ENCODE measurements at places on chromosomes 11 and 22.

DNA sequence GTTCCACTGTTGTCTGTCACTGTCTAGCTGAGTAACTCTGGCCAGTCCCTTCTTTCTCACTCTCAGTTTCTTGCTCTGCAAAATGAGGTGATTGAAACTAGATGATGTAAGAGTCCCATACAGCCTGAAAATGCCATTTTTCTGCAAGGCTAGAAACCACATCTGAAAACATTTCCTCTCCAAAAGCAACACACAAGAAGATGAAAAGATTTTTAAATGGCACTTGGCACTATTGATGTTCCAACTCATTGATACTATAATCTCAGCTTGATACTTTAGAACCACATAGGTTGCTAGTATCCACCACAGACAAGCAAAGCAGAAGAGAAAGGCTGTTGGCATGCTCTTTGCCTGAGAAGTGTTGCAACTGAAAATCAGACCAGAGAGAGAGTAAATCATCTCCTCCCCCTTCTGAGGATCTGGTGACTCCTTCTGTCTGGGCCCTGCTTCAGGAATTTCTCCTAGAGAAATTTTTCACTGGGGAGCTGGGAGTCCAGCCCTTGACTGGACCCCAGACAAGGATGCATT is 1217.9 kb downstream of the LRRC4C start:
- DNase-seq: no peak

DNA sequence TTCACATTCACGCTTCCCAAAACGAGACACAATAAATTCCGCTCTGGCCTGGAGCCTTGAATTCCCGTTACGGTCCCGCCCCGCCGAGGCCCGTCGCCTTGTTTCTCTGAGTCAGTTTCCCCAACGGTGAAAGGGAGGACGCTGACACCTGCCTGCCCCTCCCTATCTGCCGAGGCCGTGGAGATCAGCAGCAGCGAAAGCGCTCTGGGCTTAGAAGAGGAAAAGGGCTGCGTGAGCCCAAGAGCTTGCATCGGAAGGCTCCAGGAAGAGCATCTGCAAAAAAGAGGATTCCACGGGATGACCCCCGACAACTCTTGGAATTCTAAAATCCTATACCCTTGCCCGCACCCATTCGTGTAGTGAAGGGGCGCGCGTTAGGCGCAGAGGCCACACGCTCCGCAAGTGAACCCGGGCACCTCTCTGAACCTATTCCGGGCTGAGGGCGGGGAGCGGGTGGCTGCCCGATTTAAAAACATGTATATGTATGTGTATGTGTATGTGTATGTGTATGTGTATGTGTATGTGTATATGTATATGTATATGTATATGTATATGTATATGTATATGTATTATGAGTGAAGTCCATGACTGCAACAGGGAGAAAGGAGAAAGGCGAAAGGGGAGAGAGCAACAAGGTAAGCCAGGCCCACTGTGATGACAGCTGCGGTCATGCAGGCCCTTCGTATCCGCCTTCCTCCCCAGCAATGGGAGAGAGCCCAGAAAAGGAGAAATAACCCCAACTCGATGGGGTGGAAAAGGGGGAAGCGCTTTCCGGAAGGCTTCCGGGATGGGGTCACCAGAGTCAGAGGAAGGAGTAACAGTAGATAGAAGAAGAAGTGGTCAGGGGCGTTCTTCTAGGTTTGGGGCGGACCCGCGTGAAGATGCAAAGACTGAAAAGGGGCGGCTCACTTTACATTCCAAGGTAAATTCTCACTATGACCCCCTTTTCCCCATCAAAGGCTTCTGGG is 948 bp upstream of the MRTFA start:
- peak; percentile 71 for DNase-seq

- peak; percentile 57 for DNase-seq
Measured at GRCh38 chr11:67282155-67282875, 6.8 kb upstream of the ANKRD13D start.

- DNase-seq: peak; percentile 46
Measured at GRCh38 chr22:44878483-44879300, 126.3 kb downstream of the ARHGAP8 start.

DNA sequence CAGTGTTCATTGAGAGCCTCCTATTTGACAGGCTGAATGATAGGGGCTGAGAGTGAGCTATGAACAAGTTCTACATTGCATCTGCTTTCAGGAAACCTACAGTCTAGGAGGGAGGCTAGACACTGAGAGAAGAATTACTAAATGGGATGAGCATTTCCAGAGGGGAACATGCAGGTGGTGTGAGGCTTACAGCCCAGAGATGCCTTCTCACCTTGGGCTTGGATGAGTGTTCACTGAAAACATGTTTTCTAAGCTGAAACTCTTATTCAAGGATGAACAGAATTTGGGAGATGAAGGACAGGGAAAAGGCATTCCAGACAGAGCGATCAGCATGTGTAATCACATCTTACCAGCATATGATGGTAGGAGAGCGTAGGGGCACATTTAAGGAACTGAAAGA is 177.5 kb upstream of the E2F8 start:
- no peak for DNase-seq

DNA sequence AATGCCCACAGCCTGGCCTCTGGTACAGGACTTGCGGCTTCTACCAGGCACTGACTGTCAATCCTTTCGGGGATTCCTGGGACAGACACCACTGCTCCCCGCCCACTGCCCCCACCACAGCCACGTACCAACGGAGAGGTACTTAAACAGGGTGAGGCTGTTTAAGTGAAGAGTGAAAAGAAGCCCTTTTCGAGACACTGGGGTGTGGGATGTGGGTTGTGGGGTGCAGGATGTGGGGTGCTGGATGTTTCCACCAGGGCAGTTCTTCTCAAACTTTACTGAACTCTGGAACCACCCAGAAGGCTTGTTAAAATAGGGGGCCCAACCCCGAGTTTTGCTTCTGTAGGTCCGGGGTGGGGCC is 34.2 kb upstream of the PRR5 start:
- DNase-seq: no peak

DNA sequence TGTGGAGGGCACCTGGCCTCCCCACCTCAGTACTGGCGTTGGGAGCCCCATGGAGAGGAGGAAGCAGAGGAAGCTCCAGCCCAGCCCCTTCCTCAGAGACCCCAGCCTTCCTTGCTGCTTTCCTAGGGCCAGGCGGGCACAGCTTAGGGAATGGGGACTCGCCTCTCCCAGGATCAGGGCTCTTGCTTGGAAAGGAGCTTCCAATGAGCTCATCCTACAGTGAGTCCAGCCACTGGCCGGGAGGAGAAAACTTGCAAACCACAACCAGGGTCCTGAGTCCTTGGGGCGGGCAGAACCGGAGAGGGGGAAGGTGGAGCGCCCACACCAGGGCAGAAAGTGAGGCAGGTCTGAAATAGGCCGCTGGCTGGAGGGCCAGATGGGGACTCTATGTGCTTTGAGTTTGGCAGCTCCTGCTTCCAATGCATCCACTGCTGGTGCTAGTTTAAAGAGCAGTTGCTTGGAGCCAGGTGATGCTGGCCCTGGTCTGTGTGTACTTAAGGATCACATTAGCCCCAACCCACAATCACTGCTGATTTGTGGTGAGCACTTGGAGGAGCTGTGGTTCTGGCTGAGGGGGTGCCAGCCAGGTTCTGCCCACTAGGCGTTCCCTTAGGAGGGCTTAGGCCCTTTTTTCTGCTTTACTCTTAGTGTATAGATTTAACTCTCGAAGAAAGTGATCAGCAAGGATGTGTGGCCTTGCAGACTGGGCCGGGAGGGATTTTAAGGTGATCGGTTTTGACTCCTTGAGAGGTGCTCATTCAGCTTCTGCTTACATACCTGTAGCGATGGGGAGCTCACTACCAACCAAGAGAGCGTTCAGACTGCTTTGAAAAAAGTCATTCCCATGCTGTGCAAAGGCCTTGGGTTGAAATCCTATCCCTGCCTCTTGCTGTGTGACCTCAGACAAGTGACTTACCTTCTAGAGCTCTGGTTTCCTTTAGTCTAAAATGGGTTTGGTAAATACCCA is 81.9 kb downstream of the TP53I11 start:
- no peak for DNase-seq

DNA sequence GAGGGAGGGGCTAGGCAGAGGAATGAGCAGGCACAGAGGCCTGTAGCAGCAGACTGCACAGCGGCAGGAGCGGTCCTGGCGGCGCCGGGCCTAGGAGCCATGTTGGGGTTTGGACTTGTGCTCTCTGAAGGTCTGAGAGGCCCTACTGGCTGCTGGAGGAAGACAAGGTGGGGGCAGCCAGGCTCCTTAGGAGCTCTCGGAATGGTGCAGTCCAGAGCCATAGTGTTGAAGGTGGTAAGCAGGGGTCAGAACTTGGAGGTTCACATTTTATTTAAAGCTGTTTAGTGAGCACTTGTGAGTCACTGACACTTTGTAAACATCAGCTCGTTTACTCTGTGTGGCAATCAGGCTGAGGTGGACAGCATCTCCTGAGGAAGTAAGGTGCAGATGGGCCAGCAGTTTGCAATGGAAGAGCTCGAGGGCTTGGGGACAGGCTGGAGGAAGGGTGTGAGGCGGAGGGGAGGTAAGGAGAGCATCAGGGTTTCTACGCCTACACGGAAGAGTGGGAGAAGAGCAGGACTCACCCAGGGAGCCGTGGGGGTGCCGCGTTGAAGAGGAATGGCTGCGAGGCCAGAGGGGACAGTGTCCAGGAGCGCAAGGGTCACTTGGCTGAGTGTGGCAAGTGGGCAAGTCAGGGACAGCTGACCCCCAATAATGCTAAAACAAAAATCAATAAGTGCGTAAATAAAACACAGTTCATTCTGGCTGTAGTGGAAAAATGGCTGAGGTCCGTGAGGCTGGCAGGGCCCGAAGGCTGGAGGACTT is 10.0 kb upstream of the TMEM191C start:
- peak; percentile 64 for DNase-seq

- no peak for DNase-seq
Measured at GRCh38 chr22:39475337-39475736, 18.5 kb downstream of the MGAT3 start.

- peak; percentile 93 for DNase-seq
Measured at GRCh38 chr11:65150509-65151299, 16.4 kb upstream of the SYVN1 start.

GRCh38 chr22:22761963-22762772 is 117.8 kb downstream of the GGTLC2 start:
- DNase-seq: no peak

GRCh38 chr11:134224710-134225664 is 516 bp downstream of the VPS26B start:
- peak; percentile 80 for DNase-seq

GRCh38 chr22:39984746-39985145 is 10.0 kb upstream of the FAM83F start:
- peak; percentile 18 for DNase-seq

GRCh38 chr22:37627545-37627944 is 11.9 kb upstream of the SH3BP1 start:
- DNase-seq: no peak

- peak; percentile 47 for DNase-seq
Measured at GRCh38 chr11:74680703-74681531, 50.3 kb downstream of the CHRDL2 start.

DNA sequence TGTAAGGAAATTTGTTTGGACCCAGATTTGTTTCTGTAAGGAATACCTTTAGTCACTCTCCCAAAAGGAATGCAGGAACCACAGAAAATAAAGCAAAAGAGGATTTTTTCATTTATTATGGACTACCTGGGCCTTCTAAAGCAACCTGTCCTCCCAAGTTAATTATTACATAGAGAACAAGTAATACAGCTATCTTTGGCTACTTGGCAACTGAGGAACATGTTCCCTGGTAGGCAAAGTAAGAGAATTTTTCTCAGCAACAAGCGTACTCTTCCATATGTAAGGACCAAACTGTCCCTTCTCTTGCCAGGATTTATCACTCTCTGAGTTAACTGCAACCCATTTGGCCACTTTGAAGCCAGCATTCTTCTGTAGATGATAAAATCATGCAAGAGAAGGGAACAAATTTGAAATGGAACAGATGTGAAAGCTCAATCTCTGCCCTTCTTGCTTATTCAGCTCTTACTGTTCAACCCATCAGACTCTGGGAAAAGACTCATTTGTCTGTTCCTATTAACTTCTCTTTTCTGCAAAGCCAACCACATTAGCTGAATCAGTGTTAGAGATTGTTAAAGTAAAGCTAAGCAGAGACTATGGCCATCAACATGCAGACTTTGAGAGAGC is 190.2 kb downstream of the SWAP70 start:
- no peak for DNase-seq

DNA sequence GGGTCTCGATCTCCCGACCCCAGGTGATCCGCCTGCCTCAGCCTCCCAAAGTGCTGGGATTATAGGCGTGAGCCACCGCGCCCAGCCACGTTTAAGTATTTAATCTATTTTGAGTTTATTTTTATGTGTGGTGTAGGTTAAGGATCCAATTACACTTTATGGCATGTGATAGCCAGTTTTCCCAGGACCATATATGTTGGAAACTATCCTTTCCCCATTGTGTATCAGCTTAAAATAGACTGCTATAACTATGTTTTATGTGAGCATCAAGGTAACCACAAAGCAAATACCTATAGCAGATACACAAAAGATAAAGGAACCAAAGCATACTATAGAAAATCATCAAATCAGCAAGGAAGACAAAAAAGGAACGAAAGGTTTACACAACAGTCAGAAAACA is 42.4 kb downstream of the TTC28 start:
- DNase-seq: no peak

DNA sequence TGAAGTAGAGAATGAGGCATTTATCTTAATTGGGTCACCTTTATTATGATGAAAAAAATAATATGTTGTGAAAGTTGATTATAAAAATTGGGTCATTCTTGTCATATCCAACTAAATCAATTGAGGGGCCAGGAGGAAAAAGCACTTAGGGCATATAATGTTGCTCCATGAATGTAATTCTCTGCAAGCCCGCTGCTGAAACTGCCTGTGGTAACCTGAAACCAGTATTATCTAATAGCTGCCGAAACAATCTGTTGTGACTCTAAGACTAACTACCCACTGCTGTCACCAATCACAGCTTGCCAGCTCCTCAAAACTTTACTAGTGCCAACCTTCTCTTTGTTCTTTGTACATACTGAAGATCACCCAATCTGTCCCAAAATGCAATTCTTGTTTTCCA is 115.8 kb downstream of the ATG16L2 start:
- DNase-seq: no peak

GRCh38 chr22:17601031-17601430 is 27.5 kb downstream of the ATP6V1E1 start:
- DNase-seq: no peak

DNA sequence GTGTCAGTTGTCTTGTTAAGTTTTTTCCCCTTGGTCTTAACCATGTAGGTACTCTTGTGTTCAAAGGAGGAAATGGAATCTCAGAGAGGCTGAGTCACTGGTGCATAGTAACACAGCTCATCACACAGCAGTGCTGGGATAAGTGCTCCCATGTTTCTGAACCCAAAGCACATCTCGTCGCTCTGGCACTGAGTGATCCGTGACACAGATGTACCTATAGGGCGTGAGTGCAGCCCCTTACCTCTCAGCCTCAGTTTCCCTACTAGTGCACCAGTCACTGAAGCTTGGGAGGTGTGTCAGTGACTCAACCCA is 234.0 kb downstream of the ST3GAL4 start:
- DNase-seq: no peak

GRCh38 chr11:9643751-9644150 is 20.1 kb upstream of the SWAP70 start:
- no peak for DNase-seq

- no peak for DNase-seq
Measured at GRCh38 chr11:134586726-134587125, 174.7 kb upstream of the B3GAT1 start.

GRCh38 chr11:71199226-71199820 is 53.1 kb downstream of the SHANK2 start:
- DNase-seq: no peak
